ENCODE measurements at places on chromosomes 7 and 10.
A peak's percentile ranks its signal among the peaks of the same experiment; 100 is the strongest.

GRCh38 chr10:131132681-131133080, 178.8 kb downstream of the TCERG1L start:
- no peak for DNase-seq

DNA sequence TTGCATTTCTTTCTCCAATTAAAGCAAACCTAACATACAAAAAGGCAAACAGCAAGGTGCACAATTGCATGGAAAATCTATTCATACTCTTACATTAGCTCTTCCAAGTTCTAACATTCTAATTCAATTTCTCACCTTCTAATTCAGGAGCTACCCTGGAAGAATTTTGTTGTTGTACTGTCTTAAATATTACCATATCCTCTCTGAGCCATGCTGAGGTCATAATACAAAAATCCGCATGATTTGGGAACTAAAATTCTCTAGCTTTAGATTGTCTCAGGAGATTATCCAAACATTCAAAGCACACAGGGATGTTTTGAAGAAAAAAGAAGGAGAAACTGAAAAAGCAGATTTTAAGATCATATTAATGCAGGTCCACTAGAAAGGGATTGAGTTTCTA, 229.9 kb downstream of the KIAA1217 start:
- DNase-seq: no peak

GRCh38 chr10:22351131-22351703, 5.9 kb downstream of the SPAG6 start:
- DNase-seq: no peak

DNA sequence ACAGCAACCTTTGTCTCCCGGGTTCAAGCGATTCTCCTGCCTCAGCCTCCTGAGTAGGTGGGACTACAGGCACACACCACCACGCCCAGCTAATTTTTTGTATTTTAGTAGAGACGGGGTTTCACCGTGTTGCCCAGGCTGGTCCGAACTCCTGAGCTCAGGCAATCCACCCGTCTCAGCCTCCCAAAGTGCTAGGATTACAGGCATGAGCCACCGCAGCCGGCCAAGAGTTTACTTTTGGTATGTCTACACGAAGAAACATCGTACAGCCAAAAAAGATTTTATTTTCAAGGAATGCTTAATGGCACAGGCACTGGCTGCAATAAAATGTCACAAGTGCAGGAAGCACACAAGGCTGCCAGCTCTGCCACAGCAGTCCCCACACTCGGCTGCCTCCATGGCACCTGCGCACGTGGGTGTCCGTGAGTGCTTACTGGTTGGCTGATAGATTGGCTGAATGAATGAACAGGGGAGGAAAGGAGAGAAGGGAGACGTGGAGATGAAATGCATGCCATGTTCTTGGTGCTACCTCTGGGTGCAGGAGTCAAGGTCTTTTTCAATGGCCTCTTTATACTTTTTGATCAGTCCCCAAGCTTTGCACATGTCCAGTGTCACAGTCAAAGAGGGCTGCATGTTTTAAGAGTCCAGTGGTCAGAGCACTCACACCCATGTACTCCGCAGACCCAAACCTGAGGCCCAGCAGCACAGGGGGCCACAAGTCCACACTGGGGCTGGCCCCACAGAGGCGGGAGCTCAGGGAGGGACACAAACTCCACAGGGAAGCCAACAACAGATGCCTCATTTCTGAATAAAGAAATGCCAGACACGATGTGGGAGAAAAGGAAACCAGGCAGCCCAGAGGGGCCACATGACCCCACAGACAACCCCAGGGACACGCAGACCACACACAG, 198.2 kb downstream of the MAD1L1 start:
- no peak for DNase-seq

GRCh38 chr7:147400221-147400689, 1190.3 kb upstream of the C7orf33 start:
- peak; percentile 46 for DNase-seq

GRCh38 chr10:73873142-73873837, 1.1 kb downstream of the CAMK2G start:
- DNase-seq: no peak

DNA sequence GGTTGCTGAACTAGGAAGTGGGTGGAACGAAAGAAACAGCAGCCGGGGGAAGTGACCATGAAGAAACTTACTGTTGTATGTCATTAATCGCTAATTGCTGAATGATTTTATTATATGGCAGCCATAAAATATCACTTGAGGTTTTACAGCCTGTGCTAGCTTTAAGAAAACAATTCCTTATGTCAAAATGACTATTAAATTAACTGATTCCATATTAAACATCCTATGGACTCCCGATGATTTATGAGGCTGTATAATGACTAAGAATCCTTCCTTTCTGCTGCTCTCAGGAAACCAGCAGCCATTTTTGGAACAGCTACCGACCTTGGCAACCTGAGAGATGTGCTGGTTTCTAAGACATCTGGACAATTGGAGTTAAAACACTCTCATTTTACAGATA, 421.9 kb downstream of the SORCS3 start:
- peak; percentile 61 for DNase-seq

- no peak for DNase-seq
Observed at GRCh38 chr7:146659732-146660131, 543.1 kb downstream of the CNTNAP2 start.

DNA sequence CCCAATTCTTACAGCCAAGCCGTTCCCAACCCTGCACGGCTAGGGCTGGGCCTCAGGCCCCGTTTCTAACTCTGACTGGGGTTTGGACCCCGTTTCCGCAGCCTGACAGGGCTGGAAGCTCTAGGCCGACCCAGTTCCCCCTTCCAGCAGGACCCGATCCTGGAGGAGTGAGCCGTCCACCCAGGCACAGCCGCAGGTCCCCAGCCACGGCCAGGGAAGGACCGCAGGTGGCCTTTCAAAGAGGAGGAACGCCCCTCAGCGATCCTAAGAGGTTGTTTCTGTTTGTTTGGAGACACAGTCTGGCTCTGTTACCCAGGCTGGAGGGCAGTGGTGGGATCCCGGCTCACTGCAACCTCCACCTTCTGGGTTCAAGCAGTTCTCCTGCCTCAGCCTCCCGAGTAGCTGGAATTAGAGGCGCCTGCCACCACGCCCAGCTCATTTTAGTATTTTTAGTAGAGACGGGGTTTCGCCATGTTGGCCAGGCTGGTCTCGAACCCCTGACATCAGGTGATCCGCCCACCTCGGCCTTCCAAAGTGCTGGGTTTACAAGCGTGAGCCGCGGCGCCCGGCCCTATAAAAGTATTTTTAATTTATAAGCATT, 778 bp upstream of the GET4 start:
- DNase-seq: no peak

- DNase-seq: no peak
Observed at GRCh38 chr7:139827042-139827441, 2.0 kb upstream of the TBXAS1 start.

GRCh38 chr10:102341038-102341688, 54.3 kb upstream of the NFKB2 start:
- no peak for DNase-seq

- peak; percentile 49 for DNase-seq
Observed at GRCh38 chr7:132919771-132920170, 162.1 kb downstream of the CHCHD3 start.

GRCh38 chr10:80158598-80159127, 26.1 kb downstream of the PLAC9 start:
- DNase-seq: peak; percentile 97

- DNase-seq: no peak
Observed at GRCh38 chr10:44879531-44879899, 31.6 kb upstream of the TMEM72 start.

- peak; percentile 65 for DNase-seq
Observed at GRCh38 chr7:111801277-111801676, 239.0 kb upstream of the IMMP2L start.

DNA sequence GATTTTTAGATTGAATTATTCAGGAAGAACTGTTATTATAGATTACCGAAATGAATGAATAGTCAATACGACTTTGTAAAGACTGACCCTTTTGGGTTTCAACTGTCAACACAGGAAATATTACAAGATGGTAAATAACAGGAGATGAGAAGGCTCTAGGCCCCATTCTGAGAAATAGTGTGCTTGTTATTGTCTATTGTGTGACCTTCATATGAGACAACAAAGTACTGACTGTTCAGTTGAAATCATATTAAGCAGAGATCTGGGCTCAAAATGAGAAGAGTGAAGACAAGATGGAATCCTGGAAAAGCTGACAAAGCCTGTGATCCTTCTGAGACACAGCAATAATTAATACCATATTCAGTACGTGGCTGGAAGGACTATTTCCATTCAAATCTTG, 503.8 kb downstream of the INHBA start:
- DNase-seq: no peak

GRCh38 chr7:16235147-16236114, 185.9 kb downstream of the CRPPA start:
- DNase-seq: no peak

GRCh38 chr10:22345301-22346095, at the start of gene SPAG6:
TSS of gene SPAG6 (plus strand) at chr10:22345496. CDS start at chr10:22345612, 116 bp downstream.
- DNase-seq: no peak

DNA sequence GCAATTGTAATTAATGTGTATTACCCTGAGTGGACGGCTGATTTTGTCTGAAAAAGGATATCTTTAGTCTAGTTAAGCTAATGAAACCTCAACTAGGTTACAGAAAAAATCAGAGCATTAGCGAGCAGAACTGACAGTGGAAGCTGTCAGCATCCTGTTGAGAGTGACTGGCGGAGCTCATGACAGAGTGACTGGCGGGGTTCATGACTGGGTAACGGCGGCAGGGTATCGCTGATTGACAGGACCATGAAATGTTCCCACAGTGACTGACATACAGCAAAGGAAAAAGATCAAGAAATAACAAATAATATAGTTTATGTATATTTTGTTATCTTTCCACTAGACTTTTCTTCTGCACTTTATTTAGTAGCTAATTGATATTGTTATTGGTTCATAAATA, 202.5 kb upstream of the AGK start:
- DNase-seq: no peak

DNA sequence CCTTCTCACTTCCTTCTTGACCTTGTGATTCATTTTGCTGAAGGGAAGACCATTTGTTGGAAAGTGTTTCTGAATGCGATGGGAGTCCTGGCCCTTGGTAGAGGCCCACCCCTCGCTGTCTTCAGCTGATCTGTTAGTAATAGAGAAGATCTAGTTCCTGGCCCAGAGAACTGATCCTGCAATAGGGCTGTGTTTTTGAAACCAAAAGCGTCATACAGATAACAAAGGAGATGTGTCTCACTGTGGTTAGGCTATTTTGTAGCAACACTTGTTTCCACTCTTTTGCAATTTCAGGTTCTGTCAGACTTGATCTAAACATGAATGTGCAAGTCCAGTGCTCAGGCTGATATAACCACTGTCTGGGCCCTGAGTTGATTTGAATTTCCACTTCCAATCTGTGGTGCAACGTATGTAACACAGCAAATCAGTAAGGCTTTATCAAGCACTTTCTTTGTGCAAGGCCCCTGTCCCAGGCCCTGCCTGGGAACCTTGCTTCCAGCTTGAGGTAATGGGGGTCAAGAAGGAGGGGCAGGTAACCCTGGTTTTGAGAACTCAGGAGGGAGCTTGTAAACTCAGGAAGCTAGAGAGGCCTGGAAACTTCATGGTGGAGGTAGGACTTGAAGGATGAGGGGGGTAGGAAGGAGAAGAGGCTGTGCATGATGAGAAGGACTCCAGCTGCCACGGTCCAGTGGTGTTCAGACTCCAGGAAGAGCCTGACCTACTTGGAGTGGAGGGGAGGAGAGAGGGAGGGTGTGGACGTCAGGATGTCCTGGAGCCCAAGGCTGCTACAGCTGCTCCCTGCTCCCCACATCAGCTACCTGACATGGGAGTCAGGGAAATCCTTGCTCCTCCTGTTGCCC, 42.2 kb upstream of the SRGN start:
- no peak for DNase-seq

DNA sequence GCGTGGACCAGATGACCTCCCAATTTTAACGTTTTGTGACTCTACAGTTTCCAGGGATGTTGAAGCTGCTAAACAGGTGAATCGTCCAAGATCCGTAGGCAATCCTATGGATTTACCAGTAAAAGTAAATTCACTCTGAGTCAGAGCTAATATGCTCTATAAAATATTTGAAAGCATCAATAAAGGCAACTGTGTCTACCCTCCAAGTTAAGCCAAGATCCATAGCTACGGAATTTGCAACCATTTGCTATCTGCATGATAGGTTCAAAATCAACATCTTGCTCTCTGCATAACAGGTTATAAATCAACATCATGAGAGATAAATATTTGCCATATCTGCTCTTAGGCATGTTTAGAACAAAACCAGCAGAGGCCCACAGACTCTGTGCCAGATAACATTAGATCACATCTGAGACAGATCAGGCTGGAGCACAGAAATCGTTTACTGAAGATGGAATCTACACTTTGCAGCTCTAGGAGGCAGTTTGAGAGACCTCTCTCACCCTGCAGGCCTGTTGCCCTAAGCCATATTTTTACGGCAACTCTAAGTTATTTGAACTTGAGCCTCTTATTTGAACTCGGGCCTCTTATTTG, 80.7 kb upstream of the PDCD4 start:
- no peak for DNase-seq

DNA sequence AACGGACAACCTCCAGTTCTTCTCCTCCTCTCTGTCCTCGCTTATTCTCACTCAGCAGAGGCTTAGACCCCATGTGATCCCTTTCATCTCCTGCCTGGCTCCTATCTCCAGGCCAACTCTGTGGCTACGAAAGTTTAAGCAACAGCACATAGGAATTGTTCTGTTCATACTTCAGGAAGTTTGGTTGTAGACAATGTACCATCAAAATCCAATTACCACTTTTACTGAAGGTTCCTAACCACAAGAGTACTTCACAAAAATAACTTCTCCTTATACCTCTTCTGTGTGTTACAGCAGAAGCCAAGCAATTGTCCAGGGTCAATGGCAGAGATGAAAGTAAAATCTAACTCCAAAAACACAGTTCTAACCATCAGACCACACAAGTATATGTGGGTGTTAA, 80.0 kb downstream of the SLC25A13 start:
- no peak for DNase-seq

- DNase-seq: no peak
Observed at GRCh38 chr10:35451151-35452016, 115.1 kb downstream of the CCNY start.

DNA sequence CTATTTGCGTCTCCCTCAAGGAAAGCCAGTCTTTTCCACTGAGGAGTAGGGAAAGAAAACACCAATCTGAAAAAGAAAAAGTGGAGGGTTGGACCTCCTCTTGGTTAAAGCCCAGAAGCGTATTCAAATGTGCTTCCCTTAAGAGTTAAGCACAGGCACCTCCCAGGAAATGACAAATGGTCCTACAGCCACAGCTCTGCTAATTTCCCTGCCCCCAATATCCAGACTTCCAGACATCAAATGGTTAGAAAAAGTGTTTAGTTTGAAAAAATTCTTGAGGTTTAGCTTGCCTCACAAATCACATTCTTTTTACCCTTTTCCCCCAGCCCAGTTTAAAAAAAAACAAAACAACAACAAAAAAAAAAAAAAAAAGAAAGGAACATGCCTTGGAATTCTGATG, 19.0 kb upstream of the COL1A2 start:
- peak; percentile 98 for DNase-seq

DNA sequence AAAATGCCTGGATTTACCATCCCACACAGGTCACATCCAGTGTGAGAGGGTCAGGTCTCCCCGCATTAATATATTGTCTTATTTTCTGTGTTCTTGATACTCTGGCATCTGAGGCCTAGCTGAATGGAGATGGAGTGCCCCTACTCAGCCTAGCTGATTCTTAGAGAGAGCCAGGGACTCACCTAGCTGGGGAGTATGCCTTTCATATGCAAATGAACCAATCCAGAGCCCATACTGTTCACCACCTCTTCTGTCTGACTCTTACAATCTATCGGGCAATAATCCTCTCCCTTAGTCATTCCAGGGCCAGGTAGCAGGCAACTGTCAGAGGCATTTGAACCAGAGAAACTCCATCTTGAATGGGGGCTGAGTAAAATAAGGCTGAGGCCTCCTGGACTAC, 46.3 kb downstream of the LBX1 start:
- DNase-seq: no peak

GRCh38 chr10:102426803-102427287, 5.5 kb downstream of the CUEDC2 start:
- no peak for DNase-seq
